ENCODE measurements at places on chromosomes 16 and 17.
A peak's percentile ranks its signal among the peaks of the same experiment; 100 is the strongest.

GRCh38 chr17:43665084-43665936 lies 3.6 kb upstream of the MEOX1 start:
- DNase-seq = no peak

- no peak for DNase-seq
These were observed 46.0 kb downstream of the SDK2 start for GRCh38 chr17:73598212-73598611.

DNA sequence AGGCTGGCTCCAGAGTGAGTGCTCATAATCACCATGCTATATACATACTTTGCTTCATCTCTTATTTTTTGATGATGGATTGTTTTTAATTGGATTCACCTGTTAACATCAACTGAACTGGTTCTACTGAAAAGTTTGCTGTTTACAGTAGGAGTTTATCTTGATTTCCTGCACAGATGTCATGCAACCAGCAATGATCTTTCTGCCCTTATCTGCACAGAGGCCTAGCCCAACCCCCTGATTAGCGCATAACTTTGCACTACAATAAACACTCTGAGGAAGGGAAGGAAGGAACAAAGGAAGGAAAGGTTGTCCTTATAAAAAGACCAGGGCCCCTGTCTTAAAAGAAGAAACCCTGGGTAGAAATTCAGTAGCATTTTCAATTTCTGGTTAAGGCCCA lies 152.9 kb downstream of the RGS9 start:
- no peak for DNase-seq

GRCh38 chr17:42005166-42005565 lies 12.1 kb downstream of the DNAJC7 start:
- DNase-seq = no peak

- DNase-seq = no peak
These were observed 841 bp downstream of the ALOXE3 start for GRCh38 chr17:8117367-8117979.

GRCh38 chr16:84293406-84293805 lies 1.3 kb upstream of the WFDC1 start:
- no peak for DNase-seq

GRCh38 chr16:7074715-7075114 lies 257.9 kb upstream of the RBFOX1 start:
- no peak for DNase-seq

- no peak for DNase-seq
These were observed 609.9 kb downstream of the WWOX start for GRCh38 chr16:78709137-78709884.

DNA sequence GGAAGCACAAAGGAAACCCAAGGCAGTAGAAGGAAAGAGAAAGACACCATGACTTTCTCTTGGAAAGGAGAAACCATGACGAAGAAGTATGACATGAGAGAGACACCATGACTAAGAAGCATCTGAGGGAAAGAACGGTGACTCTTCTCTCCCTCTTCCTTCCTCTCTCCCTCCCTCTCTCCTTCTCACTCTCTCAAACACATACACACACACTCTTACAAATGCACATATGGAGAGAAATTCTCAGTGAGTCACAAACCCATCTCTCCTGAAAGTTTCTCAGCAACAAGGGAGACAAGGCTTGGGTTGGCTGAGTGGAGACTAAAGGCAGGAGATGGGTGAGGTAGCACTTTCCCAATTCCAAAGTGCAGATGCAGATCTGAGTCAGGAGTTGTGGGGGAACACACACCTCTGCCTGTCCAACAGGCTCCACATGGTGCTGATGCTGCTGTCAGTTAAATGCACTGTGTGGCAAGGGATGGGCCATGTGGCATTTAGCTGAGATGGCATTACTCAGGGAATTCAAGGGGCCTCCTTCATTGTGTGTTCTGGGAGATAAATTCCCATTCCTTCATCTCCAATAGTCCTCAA lies 336.7 kb upstream of the C16orf82 start:
- no peak for DNase-seq

DNA sequence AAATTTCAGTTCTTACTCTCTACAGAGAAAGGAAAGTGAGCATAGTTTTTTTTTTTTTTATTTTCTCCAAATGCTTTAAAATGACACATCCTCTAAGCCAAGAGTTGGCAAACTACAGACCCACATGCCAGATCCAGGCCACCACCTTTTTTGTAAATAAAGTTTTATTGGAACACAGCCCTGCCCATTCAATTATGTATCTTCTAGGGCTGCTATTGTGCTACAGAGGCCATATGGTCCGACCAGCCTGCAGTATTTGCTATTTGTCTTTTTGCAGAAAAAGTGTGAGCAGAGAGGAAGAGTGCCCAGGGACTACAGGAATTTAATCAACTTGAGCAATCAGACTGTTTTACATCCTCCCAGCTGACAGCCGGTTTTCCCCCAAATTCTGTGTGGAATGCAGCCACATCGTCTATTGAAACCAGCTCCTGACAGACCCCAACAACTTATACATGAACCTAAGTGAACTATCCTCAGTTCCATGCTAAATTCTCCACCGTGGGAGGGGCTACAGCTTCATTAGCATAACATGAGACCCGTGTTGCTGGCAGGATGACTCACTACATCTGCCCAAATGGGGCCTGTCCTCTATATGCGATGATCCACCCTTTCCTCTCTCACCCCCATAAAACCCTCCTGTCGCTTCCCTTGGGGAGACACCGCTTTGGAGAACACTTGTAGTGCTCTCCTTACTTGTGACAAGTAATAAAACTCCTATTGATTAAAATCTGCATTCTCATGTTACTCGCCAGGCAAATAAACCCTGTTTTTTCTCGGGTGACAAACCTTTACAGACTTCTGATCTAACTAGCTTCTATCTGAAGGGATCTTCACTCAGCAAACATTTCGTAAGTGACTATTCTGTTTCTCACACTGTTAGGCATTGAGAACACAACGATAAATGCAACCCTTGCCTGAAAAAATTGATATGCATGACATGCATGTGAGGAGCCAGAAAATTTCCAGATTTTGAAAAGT lies 149.4 kb upstream of the HS3ST3A1 start:
- DNase-seq = no peak

GRCh38 chr17:12118617-12119016 lies 97.9 kb downstream of the MAP2K4 start:
- DNase-seq = no peak

- DNase-seq = no peak
These were observed 83.1 kb downstream of the RTN4RL1 start for GRCh38 chr17:1942066-1942365.

- DNase-seq = peak; percentile 28
These were observed 6.0 kb downstream of the HSDL1 start for GRCh38 chr16:84138824-84139627.

DNA sequence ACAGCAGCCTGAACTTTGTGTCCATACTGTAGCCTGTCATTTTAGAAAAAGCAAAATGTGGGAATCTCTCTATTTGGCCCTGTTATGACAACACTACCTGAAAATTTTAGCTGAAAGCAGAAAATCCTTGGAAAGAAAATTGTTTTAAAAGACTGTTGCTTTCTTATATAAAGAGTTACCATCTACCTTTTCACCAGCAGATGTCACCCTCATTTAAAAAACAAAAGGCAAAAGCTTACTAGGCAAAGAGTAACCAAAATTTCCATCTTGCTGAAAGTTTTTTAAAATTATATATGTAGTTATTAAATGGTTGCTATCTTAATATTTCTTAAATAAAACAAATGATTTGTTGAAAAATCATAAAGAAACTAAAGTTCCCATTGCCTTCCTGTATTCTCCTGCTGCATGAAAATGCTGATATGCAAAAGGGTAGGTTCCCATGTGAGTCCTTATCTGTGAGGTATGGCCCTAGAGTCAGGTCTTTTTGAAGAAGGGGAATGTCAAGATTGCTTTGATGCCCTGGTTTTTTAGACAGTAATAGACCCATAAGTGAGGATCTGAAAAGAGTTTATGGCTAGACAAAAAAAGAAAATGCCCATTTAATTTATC lies 61.0 kb downstream of the TNRC6C start:
- DNase-seq = peak; percentile 1

- no peak for DNase-seq
These were observed 358.5 kb upstream of the ERCC4 start for GRCh38 chr16:13561291-13562070.

DNA sequence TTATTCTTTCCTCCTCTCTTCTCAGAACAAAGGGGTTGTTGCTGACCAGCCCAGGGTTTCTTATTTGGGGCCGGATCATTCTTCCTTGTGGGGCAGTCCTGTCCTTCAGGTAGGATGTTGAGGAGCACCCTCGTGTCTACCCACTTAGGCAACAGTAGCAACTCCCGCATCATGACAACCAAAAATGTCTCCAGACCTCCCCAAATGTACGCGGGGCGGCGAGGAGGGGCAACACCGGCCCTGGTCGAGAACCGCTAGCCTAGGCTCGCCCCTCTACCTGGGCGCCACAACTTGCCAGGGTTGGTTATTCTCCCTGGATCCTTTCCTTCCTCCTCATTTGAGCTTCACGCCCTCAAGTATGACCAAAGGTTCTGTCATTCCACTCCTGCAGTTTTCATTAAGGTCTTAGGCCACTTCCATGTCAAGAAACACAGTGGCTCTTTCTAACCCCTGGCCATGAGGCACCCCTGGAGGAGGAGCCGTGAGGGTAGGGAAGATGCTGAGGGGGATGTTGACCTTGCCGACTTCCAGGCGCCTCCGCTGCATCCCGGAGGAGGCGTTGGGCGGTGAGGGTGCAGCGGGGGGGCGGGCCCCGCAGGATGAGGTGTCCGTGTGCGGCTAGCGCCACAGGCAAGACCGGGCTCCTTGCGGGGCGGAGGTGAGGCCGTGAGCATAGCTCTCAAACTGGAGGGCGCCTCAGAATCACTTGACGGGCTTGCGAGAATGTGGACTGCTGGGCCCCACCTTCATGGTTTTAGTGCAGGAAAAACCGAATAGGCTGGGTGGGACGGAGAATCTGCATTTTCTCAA lies 712 bp upstream of the SPECC1 start:
- DNase-seq = no peak

Measured in GF-D8 (cell line).